ENCODE measurements at places on chromosomes 5 and 9.
A peak's percentile ranks its signal among the peaks of the same experiment; 100 is the strongest.

GRCh38 chr9:114910541-114910940 is 19.9 kb downstream of the TNFSF8 start:
- no peak for DNase-seq

- DNase-seq = peak; percentile 88
Observed at GRCh38 chr5:168472329-168472728, 13.9 kb upstream of the RARS1 start.

DNA sequence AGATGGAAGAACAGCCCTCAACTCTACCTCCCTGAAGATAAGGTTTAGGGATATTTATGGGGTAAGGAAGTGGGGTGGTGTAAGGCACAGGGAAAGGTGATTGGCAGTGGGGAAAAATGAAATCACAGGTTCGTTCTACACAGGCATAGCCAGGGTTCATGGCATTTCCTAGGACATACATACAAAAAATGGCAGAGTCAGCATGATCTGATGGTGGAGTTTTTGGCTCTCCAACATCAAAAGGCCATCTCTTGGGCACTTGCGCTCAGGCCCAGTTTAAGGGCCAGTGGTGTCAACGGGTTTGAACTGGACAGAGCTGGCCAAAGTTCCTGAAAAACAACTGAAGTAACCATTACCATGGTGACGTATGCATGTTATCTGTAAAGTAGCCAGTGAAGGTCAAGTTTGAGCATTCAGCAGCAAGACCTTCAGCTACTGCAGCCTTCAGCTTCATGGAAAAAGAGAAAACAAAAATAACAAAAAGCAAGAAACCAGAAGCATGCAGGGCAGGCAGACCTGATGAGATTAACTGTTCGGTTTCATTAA is 92.8 kb downstream of the SMARCA2 start:
- no peak for DNase-seq

DNA sequence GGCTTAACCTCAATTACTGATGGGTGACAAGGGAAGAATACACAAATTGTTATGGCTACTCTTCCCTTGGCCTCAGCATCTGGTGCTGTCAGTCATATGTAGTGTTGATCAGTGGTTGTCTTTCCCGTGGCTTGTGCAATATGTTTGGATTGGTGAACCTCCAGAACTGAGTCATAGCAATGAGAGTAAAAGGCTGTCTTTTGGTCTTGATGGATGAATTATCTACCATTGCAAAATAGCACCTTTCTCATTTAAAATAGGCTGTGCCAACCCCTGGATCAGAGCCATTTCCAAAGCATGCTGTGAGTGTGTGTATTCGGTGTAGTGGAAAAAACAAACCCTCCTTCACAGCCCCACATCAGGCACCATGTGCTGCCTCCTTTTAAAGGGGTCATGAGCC is 14.6 kb upstream of the F2R start:
- no peak for DNase-seq

DNA sequence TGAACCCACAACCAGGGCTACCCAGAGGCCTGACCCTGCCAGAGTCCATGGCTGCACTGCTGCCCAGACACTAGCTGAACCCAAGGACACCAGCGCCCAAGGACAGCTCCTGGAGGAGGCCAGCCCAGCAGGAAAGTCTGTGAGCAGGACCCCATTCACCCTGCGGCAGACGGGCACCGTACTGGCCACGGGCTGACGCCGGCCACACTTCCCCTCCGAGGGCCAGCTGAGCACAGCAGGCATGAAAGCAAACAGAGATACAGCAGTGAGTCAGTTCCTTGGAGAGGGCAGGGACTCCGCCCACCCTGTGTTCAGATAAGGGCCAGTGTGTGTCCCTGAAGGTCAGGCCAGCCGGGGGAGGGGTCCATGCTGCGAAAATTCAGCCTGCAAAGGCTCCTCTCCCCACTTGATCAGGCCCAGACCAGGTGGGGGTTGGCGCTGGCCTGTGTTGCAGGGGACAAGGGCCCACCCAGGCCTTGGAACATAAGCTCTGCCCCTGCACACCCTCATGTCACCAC is 3.2 kb downstream of the RNF208 start:
- peak; percentile 84 for DNase-seq

GRCh38 chr9:23412458-23412857 is 413.6 kb downstream of the ELAVL2 start:
- no peak for DNase-seq

DNA sequence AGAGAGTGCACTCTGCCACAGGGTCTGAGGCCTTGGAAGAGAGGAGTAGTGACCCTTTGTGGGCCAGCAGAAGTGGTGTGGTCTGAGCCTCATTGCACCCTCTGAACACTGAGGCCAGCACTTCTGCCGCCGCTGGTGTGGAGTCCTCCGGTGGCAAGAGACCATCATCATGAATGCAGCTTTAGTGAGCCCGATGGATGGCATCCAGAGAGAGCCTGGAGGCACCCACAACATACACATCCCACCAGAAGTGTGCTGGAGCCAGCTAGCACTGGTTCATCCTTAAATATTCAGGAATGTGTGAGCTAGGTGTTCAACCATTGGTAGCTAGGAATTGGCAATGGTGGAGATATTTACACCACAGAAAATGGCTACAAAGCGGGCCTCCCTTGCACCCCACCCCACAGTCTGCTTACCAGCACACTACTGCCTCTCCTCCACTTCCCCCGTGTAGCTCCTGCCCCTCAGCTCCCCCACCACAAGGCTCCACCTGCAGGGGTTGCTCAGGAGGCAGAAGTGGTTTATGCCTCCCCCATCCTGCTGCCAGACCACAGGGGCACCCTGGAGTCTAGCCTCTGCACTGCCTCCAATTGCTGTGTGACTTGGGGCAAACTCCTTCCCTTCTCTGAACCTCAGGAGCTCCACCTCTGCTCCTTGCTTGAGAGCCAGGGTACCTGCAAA is 16.4 kb downstream of the SLC6A7 start:
- DNase-seq = no peak

- no peak for DNase-seq
Observed at GRCh38 chr5:173020154-173020581, 36.0 kb upstream of the CREBRF start.

- DNase-seq = no peak
Observed at GRCh38 chr9:134433101-134433500, 106.8 kb downstream of the RXRA start.

- no peak for DNase-seq
Observed at GRCh38 chr5:111469293-111469896, 42.9 kb downstream of the STARD4 start.

GRCh38 chr9:14306672-14307660 is 7.0 kb downstream of the NFIB start:
- DNase-seq = no peak
